Stimulated activated CD4-positive, alpha-beta T cell treated with anti-CD3 and anti-CD28 coated beads, Interleukin-12 subunit alpha, Interleukin-12 subunit beta, amount 100 ng/mL, for 4 hours (primary cell): ENCODE measurements at places on chromosomes 16 and 17.

- DNase-seq, result no peak
Observed at GRCh38 chr17:30091121-30091670, 25.4 kb upstream of the NSRP1 start.

DNA sequence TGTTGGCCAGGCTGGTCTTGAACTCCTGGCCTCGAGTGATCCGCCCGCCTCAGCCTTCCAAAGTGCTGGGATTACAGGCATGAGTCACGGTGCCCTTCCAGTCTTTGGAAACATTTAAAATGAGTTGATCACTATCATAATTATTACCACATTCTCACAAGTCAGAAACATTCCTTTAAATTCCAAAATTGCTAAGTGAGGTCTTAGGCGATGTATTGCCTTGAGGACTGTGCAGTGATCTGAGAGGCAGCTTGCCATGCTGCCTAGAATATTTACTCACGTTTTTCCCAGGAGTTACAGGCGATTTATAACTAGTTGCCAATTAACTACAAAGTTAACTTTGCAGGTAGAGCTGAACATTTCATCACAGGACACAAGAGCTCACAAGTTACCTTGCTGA lies 5.7 kb upstream of the ATXN1L start:
- DNase-seq, result no peak

DNA sequence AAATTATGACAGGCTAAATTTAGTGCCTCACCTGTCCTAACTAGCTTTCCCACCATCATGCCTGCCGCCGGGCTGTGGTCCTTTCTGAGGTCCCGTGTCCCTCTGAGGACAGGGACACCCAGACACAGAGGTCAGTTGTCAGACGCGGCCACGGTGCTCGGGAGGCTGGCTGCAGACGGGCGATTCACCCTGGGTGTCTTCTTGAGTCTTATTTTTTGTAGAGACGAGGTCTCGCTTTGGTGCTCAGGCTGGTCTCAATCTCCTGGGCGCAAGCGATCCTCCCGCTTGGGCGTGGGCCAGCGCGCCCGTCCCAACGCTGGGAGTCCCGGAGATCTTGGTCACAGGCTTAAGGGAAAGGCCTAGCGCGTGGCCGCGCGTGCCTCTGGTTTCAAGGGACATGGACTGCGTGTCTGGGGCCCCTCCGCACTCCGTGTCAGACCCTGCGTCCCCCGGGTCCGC lies 797 bp upstream of the RAB11FIP3 start:
- no peak for DNase-seq

GRCh38 chr17:12680407-12680897 lies 14.8 kb downstream of the MYOCD start:
- DNase-seq, result no peak
